ENCODE measurements at places on chromosomes 11 and 22.

DNA sequence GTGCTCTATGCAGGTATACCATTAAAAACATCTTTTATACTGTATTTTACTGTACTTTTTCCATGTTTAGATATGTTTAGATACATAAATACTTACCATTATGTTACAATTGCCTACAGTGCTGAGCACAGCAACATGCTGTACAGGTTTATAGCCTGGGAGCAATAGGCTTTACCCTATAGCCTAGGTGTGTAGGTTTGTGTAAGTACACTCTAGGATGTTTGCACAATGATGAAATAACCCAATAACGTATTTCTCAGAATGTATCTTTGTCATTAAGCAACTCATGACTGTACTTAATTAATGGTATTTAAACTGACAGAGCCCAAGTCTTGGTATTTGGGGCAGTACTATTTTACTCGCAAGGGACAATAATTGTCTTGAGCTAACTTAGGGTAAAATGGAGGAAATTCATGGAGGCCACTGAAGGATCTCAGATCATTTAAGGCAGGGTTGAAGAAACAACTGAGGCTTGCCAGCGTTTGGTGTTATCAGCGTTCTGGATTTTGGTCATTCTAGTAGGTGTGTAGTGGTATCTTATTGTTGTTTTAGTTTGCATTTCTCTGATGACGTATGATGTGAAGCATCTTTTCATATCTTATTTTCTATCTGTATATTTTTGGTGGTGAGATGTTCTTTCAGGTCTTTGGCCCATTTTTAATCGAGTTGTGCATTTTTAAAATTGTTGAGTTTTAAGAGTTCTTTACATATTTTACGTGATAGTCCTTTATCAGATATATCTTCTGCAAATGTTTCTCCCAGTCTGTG lies 42.4 kb downstream of the ADAMTS15 start:
- no peak for DNase-seq

DNA sequence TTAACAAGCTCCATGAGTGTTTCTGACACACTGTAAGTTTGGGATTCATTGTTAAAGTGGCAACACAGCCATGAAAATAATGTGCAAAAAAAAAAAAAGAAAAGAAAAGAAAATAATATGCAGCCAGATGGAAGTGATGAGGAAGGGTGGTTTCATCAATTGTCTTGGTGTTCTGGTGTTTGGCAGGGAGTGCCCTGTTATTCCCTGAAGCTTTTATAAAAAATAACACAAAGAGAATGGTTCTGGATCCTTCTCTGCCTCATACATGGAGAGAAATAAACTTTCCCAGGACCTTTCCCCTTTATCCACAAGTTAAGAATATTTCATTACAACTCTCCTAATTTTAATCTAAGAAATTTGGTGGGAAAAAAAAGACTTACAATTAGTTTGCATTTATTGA lies 16.7 kb downstream of the AMOTL1 start:
- DNase-seq = no peak

GRCh38 chr11:3147626-3148025 lies 17.5 kb downstream of the OSBPL5 start:
- DNase-seq = no peak

- no peak for DNase-seq
Measured at GRCh38 chr11:119421941-119422808, 797 bp downstream of the THY1 start.

DNA sequence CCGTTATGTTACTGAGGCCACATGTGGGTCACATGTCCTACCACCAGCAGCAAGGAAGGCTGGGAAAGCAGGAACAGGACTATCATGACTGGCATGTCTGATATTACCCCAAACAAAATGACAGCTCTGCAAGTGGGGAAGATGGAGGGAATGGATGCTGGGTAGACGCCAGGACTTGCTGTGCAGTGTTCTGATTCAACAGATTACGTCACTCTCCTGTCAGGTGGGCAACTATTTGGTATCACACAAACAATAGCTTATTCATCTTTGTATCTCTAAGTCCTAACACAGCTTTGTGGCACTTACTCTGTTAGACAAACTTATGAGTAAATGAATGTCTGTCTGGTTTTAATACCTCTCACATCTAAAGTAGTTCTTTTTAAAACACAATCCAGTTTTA lies 105.2 kb downstream of the SPON1 start:
- no peak for DNase-seq

- no peak for DNase-seq
Measured at GRCh38 chr11:3170044-3170755, 5.1 kb upstream of the OSBPL5 start.

- DNase-seq = no peak
Measured at GRCh38 chr11:116997071-116997470, 101.2 kb downstream of the SIK3 start.

GRCh38 chr11:43377389-43377788 lies 18.7 kb downstream of the TTC17 start:
- DNase-seq = no peak

- no peak for DNase-seq
Measured at GRCh38 chr11:72840780-72841179, 26.6 kb downstream of the ATG16L2 start.

GRCh38 chr11:9719566-9720289 lies 55.9 kb downstream of the SWAP70 start:
- no peak for DNase-seq

GRCh38 chr22:46196278-46196677 lies 46.0 kb downstream of the PPARA start:
- DNase-seq = no peak

DNA sequence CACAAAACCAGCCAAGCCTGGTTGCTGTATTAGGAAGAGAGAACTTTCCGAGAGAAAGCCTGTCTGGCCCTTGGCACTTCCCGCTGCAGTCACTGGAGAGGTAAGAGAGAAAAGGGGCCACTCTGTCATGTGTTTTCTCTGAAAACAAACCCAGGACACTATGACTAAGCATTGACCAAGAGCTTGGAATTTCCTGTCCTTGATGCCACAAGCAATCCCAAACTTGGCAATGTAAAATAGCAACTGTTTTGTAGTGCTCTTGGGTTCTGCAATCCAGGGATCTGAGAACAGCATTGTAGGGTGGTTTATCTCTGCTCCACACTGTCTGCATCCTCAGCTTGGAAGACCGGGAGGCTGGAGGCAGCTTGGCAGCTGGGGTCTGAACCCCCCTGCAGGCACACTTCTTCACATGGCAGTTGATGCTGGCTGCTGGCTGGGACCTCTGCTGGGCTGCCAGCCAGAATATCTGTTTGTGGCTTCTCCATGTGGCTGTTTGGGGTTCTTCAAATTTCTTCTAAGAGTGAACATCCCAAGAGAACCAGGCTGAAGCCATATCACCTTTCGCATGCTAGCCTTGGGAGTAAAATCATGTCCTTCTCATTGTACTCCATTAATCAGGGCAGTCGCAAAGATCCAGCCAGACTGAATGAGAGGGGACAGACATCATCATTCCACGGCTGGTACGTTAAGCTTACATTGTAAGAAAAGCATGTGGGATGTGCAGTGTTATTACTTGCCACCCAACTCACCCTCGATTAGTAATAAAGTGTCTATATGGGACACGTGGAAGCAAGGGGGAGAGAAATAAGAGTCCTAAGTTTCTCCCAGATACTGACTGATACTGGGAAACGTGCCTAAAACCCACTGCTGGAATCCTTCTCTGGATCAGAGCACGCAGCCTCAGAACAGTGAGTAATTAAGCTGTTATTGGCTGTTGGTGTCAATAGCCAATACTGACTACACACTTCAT lies 537.4 kb upstream of the B3GAT1 start:
- DNase-seq = no peak

DNA sequence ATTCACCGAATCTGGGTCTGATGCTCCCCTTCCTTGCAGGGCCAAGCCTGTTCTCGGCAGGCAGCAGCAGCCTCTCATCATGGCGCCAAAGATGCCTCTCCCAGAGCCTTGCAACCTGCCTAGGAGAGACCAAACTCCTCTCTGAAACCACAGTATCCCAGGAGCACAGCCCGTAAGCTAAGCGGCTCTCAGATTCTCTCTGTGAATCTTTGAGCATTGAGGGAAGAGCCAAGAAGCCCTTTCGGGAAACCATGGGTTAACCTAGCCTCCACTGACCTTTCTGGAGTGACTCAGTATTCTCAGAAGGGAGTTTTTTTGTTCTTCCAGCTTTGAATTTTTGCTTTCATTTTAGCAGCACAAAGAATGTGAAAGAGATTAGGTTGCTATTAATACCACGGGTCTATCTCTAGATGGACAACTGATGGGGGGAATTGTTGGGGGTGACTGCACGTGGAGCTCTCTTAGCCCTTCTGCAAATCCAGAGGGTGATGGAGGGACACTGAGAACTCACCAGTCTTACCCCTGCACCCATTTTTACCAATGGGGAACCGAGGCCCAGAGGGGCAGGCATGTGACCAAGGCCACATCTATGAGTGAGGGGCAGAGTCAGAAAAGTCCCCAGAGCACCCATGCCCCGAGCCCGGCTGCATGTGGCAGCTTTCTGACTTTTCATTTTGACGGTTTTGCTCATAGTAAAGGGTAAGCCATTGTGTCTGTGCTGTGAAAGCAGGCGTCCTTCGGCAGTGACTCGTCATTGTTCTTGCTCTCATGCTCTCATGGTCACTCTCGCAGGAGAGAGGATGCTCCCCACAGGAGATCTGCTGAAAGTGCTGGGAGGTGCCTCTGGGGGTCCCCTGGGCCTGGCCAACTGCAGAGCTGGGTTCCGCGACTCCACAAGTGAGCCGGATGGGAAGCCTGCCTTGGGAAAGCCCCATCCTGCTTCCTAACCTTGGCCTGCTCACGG lies 36.0 kb downstream of the IRAG1 start:
- DNase-seq = peak; percentile 64

GRCh38 chr22:20444325-20444724 lies 6.7 kb upstream of the SCARF2 start:
- DNase-seq = no peak

GRCh38 chr11:117950301-117950700 lies 21.1 kb upstream of the TMPRSS13 start:
- DNase-seq = no peak

DNA sequence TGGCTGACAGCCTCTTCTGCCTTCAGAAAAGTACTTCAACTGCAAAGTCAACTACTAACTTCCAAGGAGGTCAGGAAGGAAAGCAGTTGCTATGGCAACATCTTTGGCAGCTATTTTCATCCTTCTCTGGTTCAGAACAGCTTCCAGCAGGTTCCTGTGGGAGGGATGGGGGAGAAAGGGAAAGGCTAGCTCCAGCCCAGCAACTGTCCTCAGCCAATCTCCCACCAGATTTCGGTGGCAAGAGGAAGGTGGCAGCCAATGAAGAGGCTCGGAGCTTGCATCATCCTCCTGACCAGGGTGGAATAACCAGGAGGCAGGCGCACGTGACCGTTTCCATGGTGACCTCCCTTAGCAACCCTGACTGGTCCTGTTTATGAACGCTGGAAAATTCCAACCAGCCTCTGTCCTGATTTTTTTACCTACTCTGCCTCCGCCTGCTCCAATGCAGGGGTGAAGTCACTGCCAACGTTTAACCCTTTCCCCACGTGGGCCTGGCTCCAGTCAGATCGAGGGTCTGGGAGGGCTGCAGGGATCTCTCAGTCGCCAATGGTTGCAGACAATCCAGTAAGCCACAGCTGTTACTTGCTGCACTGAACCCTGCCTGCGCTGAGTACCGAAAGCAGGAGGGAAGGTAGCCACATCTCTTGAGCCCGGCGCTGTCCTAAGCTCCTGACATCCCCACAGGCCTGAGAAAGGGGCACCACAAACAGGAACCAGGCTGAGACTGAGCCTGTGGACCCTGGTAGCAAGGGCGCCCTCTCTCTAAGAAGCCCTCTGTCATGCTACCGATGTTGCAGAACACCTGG lies 11.2 kb upstream of the MALAT1 start:
- DNase-seq = peak; percentile 82

- no peak for DNase-seq
Measured at GRCh38 chr22:19446603-19447329, 745 bp downstream of the C22orf39 start.

DNA sequence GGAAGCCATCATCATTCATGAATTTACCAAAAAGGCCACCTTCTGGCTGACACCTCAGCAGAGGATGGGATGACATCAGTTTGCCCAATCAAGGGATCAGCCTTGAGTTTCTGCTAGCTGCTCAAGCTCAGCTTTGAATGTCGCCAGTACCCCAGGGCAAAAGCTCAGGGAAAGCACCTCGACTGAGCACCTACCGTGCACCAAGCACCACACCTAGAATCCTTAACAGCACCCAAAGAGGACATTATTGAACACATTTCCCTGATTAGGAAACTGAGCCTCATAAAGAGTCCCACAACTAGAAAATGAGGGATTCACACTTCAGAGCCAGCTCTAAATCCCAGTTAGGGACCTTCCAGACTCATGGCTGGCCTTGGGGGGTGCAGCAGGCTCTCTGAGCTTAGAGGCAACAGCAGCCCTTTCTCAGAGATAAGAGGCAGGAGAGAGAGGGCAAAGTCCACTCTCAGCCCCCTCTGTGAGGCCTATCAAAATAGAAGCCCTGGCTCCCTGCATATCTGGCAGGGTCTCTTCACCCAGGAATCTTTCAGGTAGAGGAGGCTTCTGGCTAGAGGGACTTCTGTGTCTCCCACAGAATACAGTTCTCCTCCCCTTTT lies 13.4 kb upstream of the DAGLA start:
- DNase-seq = no peak

GRCh38 chr22:40955571-40955970 lies 4.4 kb downstream of the RBX1 start:
- no peak for DNase-seq

GRCh38 chr22:48702573-48703264 lies 1125.0 kb downstream of the BRD1 start:
- DNase-seq = no peak

- no peak for DNase-seq
Measured at GRCh38 chr11:15189641-15190365, 75.1 kb downstream of the INSC start.

DNA sequence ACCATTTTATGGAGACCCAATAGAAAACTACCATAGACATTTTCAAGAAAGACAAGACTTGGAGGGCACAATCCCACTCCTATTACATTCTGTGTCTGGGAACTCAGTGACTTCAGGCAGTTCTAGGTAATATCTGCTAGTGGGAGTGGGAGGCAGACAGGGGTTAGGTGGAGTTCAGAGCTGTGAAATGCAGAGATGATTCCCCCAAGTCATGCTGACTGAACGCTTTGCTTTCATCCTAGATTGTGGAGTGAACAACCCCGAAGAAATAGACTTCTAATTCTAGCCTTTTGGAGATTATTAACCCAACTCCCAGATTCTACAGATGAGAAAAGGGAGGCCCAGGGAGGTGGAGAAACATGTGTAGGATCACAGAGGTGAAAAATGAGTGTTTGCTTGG lies 437.8 kb upstream of the CADM1 start:
- no peak for DNase-seq

DNA sequence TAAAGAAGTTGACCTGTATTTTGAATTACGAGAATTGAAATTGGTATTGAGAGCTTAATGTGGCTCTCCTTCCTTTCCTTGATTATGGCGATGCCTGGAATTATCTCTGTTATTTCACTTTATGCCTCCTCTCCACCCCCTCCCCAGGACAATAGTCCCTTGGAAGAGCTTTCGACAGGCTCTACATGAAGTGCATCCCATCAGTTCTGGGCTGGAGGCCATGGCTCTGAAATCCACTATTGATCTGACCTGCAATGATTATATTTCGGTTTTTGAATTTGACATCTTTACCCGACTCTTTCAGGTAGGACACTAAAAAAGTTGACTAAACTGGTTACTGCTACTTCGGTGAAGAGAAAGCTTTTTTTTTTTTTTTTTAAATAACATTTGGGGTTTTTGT lies 43.2 kb downstream of the MCAM start:
- no peak for DNase-seq

GRCh38 chr11:44018829-44019228 lies 29.0 kb upstream of the ACCSL start:
- DNase-seq = no peak

Data from GM06990 (cell line).